ENCODE measurements at places on chromosomes 5 and 9.
A peak's percentile ranks its signal among the peaks of the same experiment; 100 is the strongest.

GRCh38 chr5:133052317-133053175 lies 733 bp downstream of the HSPA4 start:
- DNase-seq = peak; percentile 33

- no peak for DNase-seq
Measured at GRCh38 chr9:972501-973294, 3.8 kb upstream of the DMRT3 start.

GRCh38 chr5:151670083-151670686 lies 16.5 kb downstream of the SPARC start:
- DNase-seq = no peak

GRCh38 chr5:140969880-140970279 lies 3.6 kb downstream of the PCDHAC2 start:
- DNase-seq = no peak

DNA sequence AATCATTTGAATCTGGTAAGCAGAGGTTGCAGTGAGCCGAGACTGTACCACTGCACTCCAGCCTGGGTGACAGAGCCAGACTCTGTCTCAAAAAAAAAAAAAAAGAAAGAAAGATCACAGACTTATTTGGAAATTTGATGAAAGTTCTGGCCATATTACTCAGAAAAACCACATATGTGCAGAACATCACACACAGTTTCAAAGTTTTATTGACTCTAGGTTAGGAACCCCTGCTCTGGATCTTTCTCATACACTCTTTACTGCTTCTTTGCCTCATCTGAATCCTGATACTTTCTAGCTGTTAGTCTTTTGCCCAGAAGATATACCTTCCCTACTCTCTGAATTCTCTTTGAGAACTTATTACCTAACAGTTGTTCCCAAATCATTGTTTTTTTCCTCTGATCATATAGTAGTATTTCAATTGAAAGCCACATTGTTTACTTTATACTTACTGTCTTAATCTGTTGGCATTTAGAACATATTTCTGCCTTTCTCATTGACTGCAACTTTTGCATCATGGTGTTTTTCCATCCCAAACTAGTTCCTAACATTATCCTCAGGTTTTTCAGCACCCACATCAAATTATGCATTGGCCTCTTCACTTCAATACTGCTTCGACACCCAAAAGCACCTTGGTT lies 68.7 kb downstream of the LNPEP start:
- no peak for DNase-seq

GRCh38 chr5:16392718-16393117 lies 72.9 kb downstream of the ZNF622 start:
- DNase-seq = no peak

DNA sequence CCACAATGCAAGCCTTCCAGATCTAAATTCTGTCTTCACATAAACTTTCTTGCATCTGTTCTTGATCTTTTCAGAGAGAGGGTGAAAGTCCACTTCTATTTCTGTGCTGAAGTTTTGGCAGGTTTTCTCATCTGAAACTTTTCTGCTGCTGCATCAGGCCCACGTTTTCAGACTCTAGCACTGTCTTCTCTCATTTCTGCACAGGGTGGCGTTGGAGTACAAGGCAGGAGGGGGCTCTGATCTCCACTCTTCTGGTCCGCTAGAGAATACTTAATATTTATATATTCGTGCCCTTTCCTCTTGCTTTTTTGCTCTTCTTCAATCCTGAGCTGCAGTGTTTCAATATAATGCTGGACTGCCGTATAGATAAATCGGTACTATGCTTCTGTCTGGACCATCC lies 204.0 kb upstream of the PRDM9 start:
- no peak for DNase-seq

DNA sequence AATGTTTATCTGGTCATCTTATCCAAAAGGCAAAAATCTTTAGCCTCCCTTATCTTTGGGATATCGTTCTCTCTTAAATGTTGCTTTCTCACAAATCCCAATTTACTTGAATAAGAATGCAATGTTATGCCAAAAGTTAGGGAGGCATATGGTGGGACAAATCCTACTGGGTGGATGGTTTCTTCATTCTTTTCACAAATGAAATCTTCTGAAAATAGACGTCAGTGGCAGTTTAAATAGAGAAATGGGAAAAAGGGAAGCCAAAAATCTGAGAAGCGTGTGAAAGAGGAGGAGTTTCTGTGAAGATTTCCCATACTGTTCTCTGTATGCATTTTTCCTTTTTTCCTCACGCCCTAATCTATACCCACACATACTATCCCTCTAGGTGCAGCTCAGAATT lies 2.5 kb upstream of the PCDHAC1 start:
- DNase-seq = no peak

DNA sequence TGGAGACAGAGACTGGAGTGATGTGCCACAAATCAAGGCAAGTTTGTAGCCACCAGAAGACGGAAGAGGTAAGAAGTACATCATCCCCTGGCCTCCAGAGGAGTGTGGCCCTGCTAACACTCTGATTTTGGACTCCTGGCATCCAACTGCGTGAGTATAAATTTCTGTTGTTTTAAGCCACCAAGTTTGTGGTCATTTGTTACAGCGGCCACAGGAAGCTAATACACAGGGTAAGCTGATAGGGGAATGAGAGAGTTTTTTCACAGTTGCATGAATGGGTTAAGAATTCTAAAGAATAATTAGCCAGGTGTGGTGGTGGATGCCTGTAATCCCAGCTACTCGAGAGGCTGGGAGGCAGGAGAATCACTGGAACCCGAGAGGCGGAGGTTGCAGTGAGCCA lies 25.8 kb downstream of the SMIM3 start:
- DNase-seq = no peak

GRCh38 chr5:126631920-126632319 lies 31.2 kb downstream of the PHAX start:
- DNase-seq = no peak

DNA sequence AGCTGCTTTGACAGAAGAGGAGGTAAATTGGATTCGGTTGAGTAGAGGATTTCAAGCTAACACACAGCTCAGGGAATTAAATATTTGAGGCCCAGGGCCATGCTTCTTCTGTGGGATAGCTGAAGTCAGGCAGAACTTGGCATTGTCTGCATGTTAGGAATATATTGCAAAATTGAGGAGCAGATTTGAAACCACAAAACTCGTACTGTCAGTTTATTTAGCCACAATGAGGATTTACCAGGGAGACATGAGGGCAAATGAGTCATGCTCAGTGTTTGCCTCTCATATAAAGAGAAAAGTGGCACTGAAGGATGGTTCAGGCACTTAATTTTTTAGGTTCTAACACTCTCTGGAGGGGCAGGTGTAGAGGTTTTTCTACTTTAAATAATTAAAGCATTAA lies 83.0 kb upstream of the PRLR start:
- DNase-seq = no peak

GRCh38 chr5:111935835-111936234 lies 178.8 kb upstream of the NREP start:
- no peak for DNase-seq

DNA sequence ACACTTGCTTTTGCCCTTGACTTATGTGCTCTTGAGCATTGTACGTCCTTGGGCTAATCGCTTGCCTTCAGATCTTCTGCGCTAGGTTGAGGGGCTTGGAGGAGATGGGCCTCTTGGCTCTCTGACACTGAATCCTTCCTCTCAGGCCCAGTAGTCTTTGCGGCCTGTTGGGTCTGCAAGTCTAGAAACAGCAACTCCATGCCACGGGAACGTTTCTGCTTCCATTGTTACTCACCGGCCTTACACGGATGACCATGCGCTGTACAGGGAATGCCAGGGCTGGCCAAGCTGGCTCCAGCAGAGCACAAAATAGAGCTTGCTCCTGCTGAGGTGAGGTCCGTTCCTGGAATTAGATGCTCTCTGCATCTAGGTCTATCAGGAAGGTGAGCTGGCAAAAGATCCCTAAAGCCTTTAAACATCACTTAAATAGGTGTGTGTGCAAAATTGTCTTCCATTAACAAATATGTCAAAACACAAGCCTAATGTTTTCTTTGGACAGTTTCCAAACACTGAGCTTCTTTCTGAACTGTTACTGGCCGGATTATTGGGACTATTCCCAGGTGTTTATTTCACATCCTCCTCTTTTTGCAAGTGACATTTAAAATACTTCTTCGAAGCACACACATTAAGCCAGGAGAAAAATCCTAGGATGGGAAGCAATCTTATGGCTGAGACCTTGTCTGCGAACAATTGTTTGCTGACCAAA lies 29.7 kb downstream of the DAPK1 start:
- no peak for DNase-seq
